ENCODE measurements at places on chromosomes 1 and 21.

GRCh38 chr1:17347769-17348592 lies 24.0 kb upstream of the PADI6 start:
- no peak for DNase-seq

GRCh38 chr1:22139066-22139594 lies 3.8 kb downstream of the WNT4 start:
- no peak for DNase-seq

GRCh38 chr1:2198571-2198970 lies 4.0 kb upstream of the FAAP20 start:
- DNase-seq, result no peak

- peak; percentile 81 for DNase-seq
These were observed 2.9 kb downstream of the GFI1 start for GRCh38 chr1:92483610-92484471.

DNA sequence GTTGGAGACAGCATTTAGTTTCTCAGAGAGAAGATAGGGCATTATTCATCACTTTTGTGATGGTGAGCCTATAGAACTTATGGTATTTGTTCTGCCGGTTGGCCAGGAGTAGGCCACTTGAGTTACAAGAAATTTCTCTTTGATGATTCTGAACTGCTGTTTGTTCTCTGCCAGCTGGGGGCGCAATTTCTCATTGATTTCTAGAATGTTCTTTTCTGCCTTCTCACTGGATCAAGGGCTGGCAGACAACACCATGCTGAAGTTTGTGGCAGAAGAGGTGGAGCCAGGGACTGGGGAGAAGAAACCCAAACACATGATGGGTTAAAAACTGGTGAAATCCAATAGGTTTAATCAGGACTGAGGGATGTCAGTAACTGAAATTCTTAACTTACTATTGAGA lies 360.6 kb downstream of the FAM72C start:
- no peak for DNase-seq

DNA sequence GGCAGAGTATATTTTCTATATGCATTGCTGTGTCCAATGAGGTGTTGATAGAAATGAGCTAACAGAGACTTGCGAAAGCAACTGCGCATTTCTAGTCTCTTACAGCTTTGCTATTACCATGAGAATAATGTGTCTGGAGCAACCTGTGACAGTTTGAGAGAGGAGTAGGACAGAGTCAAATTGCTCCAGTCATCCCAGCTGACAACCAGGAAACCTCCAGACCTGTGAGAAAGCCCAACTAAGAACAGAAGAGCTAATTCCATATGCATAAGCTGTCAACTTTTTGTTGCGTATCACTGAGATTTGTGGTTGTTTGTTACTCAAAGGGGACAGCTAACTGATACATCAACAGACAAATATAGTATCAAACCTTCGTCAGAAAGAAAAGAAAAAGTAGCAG lies 354.1 kb upstream of the LRRC7 start:
- no peak for DNase-seq

- DNase-seq, result peak; percentile 52
These were observed at the start of gene TRIM62 for GRCh38 chr1:33181921-33182341. Gene TRIM62 (minus strand): TSS chr1:33182043. CDS start chr1:33181432, 611 bp downstream.

- no peak for DNase-seq
These were observed 64.6 kb downstream of the RHBG start for GRCh38 chr1:156433602-156434001.

- no peak for DNase-seq
These were observed 14.6 kb upstream of the PADI1 start for GRCh38 chr1:17190010-17190995.

- no peak for DNase-seq
These were observed 59.4 kb upstream of the POU2F1 start for GRCh38 chr1:167161242-167161641.

DNA sequence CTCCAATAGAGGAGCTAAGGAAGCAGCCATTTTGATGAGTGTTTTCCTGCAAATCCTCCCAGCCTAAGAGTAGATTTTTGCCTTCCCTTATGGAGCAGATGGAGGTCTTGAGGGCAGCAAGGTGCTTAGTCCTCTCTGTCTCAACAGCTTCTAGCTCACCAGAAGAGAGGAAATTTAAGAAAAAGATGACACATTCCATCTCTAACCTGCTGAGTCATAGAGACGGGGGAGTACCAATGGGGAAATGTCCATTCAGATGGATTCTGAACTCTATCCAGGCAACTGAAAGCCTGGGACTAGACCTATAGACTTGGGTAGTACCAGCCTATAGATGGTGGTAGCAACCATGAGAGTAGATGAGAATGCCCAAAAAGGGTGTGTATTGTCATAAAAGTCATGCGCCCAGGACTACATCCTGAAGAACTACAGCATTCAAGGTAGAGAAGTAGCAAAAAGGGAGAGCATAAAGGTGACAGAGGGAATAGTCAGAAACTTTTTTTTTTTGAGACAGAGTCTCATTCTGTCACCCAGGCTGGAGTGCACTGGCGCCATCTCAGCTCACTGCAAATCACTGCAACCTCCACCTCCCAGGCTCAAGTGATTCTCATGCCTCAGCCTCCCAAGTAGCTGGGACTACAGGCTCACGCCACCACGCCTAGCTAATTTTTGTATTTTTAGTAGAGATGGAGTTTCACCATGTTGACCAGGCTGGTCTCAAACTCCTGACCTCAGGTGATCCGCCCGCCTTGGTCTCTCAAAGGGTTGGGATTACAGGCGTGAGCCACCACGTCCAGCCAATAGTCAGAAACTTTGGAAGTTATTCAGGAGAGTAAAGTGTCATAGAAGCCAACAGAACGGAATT lies 10.7 kb upstream of the ELOA start:
- DNase-seq, result no peak

DNA sequence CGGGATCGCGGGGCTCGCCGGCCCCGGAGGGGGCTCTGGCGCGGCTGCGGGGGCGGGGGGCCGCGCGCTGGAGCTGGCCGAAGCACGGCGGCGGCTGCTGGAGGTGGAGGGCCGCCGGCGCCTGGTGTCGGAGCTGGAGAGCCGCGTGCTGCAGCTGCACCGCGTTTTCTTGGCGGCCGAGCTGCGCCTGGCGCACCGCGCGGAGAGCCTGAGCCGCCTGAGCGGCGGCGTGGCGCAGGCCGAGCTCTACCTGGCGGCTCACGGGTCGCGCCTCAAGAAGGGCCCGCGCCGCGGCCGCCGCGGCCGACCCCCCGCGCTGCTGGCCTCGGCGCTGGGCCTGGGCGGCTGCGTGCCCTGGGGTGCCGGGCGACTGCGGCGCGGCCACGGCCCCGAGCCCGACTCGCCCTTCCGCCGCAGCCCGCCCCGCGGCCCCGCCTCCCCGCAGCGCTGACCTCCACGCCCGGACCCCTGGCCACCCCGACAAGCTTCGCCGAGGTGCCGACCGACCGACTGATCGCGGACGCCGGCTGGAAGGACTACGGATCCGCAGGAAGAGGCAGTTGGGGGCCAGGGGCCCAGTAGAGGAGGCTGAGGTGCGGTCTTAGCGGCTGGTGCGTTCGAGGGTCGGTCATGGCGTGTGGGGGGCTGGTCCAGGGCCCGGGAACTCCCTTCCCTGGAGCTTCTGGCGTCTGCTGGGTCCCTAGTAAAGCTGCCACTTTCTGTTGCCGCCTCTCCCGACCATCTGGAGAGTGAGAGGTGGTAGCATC lies 711 bp downstream of the TRNP1 start:
- DNase-seq, result no peak

- no peak for DNase-seq
These were observed 180.0 kb downstream of the PLPP3 start for GRCh38 chr1:56399326-56399725.

GRCh38 chr1:153374071-153374470 lies 1.4 kb downstream of the S100A12 start:
- no peak for DNase-seq

DNA sequence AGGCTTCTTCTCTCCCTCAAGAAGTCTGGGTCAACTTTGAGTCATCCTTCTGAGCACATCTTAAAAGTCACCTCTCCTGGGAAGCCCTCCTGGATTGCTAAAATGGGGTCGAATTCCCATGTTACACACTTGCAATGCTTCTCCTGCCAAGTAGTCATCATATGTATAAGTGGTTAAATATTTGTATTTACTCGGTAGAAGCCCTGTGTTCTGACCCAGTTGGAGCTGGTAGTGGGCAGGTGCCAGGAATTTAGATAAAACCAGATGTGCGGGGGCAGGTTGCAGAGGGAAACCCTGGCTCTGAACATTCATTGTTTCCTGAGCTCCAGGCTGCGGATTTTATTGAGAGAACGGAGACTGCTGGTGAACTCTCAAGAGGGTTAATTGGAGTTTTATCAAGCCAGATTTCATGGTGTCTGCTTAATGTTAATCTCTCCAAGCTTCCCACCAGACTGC lies 52.8 kb upstream of the RPL11 start:
- no peak for DNase-seq

- no peak for DNase-seq
These were observed 14.3 kb downstream of the EDEM3 start for GRCh38 chr1:184740344-184740743.

DNA sequence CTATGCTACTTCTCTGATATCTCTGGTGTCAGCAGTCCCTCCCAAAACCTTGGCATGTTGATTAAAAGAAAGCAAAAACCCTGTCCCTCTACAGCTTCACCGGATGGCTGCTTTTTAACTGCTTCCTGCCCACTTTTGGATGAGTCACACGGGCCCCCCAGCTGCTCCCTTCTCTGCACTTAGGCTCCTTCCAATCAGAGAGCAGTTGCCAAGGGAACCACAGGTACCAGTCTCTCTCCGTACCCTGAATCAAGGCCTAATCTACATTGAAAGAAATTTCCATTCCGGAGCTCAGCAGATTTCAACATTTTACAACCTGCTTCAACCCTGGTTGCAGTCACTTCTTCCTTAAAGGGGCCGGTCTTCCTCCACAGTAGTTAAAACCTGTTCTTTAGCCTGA lies 70.6 kb upstream of the GJB5 start:
- peak; percentile 1 for DNase-seq

GRCh38 chr21:35696644-35697043 lies 363.7 kb downstream of the SETD4 start:
- no peak for DNase-seq

DNA sequence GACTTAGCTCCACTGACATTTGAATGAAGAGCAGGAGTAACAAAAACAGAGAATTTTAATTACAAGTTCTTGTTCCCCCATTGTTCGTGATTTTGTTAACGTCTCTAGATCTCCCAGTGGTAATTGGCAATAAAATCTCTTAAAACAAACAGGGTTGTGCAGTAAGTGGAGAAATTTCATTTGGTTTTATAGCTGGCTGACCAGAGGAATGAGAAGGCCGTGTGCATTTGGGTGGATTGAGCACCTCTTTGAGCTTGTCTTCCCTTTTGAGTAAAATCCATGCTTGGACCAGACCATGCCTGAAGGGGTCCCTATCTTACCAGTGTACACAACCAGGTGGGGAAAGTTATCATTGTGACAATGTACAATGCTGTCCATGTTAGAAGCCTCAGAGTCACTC lies 137.8 kb downstream of the HIVEP3 start:
- DNase-seq, result no peak

GRCh38 chr1:205301205-205301821 lies 20.2 kb downstream of the NUAK2 start:
- DNase-seq, result no peak

GRCh38 chr1:18881642-18882431 lies 20.5 kb downstream of the ALDH4A1 start:
- no peak for DNase-seq

GRCh38 chr1:164347980-164348379 lies 211.0 kb upstream of the PBX1 start:
- DNase-seq, result no peak

DNA sequence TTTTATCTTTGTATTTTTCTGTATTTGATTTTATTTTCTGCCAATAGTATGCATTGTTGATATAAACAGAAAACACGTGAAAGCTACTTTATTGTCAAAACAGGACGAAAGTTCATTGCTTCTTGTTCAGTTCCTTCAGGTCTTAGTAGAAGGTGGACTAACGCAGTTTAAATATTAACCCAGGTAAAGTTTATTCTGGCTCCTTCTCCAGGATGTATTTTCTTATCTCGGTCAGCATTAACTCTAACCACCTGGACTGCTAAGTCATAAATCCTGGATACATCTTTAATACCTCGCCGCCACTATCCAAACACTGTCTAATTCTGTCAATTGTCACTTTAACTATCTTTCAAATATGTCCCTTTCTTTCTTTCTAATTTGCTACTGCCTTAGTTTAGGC lies 5.7 kb upstream of the SOAT1 start:
- DNase-seq, result no peak

- DNase-seq, result no peak
These were observed 120.2 kb upstream of the KCNE2 start for GRCh38 chr21:34243562-34243961.

GRCh38 chr1:121471523-121471922 lies 286.7 kb downstream of the SRGAP2C start:
- DNase-seq, result no peak

- DNase-seq, result no peak
These were observed 3.4 kb downstream of the KCNA3 start for GRCh38 chr1:110671361-110671760.

DNA sequence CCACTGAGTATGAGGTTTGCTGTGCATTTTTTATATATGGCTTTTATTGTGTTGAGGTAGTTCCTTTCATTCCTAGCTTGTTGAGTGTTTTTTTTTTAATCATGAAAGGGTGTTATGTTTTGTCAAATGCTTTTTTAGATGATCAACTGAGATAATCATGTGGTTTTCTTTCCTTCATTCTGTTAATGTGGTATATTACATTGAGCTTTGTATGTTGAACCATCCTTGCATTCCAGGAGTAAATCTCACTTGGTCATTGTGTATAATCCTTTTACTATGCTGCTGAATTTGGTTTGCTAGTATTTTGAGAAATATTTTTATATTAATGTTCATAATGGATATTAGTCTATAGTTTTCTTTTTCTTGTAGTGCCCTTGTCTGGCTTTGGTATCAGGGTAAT lies 11.1 kb upstream of the ZBTB40 start:
- no peak for DNase-seq

DNA sequence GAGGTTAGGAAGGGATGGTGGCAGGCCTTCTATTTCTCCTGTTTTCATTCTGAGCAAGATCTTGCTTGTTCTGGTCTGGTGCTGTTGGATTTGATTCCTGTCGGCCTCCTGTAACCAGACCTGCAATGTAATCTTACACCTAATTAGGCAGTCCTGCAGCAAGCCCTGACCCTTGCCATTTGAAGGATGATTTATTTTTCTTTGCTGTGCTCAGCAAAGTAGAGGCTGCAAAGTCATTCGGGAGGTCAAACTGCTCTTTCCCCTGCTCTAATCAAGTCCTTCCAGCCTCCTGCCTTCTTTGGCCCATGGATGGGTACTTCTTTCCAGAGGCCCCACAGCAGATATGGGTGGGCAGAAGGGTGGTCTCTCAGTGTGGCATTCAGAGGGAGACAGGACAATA lies 417.7 kb upstream of the USP24 start:
- DNase-seq, result no peak

DNA sequence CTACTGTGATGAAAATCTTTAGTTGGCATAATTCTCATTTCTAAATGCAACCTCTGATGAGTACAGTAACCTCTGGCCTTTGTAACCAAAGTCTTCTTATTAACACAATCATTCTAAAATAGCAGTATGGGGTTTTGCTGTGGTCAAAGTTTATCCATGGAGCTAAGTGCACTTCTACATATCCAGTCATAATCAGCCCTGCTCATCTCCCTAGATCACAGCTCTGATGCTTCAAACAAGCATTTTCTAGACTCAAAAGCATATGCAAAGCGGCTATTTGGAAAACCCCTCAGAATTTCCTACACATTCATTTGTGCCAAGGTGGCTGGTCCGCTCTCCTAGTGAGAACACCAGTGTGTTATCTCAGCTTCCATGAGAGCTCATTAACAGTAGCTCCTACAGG lies 418.6 kb downstream of the MRPL39 start:
- DNase-seq, result no peak

- DNase-seq, result no peak
These were observed 90.0 kb downstream of the VWA5B1 start for GRCh38 chr1:20380616-20381035.

GRCh38 chr1:161986328-161986727 lies 37.3 kb downstream of the OLFML2B start:
- no peak for DNase-seq

- no peak for DNase-seq
These were observed 199.1 kb upstream of the LMO4 start for GRCh38 chr1:87129606-87130005.

Measured in stimulated activated CD4-positive, alpha-beta T cell treated with anti-CD3 and anti-CD28 coated beads, TNF-alpha, amount 100 ng/mL, for 24 hours (primary cell).